Muscle of leg (tissue), 16 donors: ENCODE measurements at places on chromosomes 5 and 9. TPM values are rescaled to one million over a fixed set of nuclear protein-coding genes. Genes with fewer than 3 reads are reported as not detected.

- H3K27me3 ChIP-seq = no peaks in the 10 kb centered on the region
- DNase-seq = no peak
- no peaks in the 10 kb centered on the region for H3K4me1 ChIP-seq
- H3K4me3 ChIP-seq = no peak overlapping the region
Measured at GRCh38 chr5:12655675-12656074, 751.4 kb upstream of the CTNND2 start.

ASPN gene
- 473 TPM for total RNA-seq

DNA sequence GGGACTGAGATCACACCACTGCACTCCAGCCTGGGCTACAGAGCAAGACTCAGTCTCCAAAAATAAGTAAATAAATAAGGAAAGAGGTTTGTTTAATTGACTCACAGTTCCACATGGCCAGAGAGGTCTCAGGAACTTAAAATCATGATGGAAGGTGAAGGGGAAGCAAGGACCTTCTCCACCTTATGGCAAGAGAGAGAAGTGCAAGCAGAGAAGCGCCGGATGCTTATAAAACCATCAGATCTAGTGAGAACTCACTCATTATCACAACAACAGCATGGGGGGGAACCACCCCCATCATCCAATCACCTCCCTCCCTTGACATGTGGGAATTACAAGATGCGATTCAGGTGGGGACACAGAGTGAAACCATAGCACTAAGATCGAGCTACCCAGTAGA is 22.8 kb upstream of the RGMB start:
- H3K4me1 ChIP-seq = no peaks in the 10 kb centered on the region
- no peak overlapping the region for H3K27ac ChIP-seq
- DNase-seq = no peak
- H3K27me3 ChIP-seq = no peaks in the 10 kb centered on the region

DNA sequence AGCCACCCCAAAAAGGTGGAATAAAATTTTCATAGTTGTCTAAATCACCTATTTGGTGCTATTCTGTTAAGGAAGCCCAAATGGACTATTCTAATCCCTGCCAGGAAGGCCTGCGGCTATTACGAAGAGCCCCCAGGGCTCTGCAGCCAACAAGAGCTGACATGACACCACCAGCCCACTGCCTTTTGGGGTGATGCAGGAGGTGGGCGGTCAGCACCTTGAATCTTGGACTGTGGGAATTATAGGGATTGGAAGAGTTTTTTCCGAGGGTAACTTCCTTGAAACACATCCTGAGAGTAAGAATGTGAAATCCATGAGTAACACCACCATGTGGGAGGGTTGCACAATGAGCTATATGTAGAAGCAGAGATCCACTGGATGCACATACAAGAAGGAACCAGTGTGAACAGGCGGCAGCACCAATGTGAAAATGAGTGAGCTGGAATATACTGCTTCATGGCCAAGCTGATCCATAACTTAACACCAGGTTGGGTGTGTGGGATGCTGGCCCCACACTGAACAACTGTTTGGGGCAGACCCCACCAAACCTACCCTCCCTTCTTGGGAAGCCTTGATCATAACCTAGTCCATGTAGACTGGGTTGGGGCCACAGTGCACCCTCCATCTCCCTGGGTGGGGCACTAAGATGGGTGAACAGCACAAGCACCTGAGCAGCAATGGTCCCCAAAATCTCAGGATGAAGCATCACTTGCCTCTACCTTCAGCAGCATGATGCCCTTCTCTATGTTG is 239.0 kb downstream of the FSTL4 start:
- peaks cover 43% of the 10 kb centered on the region for H3K4me1 ChIP-seq
- H3K27ac ChIP-seq = no peak overlapping the region
- H3K36me3 ChIP-seq = no peaks in the 10 kb centered on the region
- peaks cover 3% of the 10 kb centered on the region for H3K27me3 ChIP-seq
- DNase-seq = no peak
